Left lobe of liver (tissue), 2 donors: ENCODE measurements at places on chromosomes 6 and 20.

DNA sequence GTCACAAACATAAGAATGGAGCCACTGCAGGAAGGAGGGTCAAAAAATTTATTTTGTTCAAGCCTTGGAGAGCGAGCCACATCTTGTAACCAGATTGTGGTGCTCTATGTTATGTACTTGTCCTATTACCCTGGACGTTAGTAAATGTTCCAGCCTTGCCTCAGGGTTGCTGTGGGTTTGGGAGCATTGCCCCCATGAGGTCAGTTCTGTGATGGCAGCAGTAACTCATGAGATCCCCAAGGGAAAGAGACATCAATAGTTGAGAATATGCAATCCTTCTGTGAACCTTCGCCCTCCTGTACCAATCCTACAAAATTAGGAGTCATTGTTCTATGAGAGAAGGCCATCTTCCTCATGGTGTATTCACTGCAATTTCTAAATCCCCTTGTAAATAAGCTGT lies 16.4 kb upstream of the CFAP206 start:
- DNase-seq = peak; percentile 55

DNA sequence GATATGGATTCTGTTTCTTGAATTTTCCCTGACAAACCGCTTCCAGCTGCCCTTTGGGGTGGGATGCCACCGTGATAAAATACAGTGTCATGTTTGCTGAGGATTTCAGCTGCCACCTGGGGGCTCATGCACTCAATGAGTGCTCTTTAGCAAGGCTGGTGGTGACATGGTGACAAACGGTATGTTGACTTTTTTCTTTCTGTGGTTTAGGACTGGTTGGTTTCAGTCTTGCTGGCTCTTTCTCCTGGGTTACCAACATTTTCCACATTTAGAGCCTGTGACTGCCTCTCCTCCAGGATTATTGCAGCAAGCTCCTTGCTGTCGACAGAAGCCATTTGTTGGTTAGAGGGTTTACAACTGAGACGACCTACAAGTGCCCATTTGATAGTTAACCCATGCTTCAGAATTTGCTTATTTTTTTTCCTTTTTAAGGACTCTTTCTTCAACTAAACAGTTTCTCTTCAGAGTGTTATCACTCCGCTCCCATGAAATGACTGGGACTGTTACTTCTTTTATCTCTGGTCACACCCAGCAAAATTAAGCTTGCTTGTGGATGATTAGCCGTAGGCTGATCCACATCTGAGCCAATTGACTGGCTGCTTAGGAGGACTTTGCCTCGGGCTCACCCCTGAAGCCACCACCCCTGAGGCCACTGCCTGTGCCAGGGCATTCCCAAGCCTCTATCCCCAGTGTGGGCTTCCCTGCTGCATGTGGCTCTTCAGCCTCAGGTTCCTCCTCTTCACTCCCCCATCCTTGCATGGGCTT lies 48.4 kb upstream of the CDYL start:
- DNase-seq = no peak

DNA sequence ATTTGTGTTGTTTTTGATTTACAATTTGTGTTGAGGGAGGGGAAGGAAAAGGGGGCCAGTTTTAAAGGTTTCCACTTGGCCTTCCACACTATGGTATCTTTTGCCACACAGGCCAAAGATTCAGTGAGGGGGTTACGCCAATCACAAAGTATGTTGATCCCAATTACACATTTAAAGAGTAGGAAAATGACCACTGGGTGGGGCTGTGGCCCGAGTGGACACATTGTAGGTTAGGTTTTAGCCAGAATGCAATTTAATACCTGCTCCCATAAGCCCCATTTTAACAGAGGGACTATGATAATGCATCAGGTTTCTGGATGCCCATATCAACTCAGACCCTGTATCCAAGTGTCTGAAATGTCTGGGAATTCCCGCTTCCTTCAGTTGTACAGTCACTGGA lies 15.6 kb downstream of the VGLL2 start:
- no peak for DNase-seq

- peak; percentile 39 for DNase-seq
These were observed 25.1 kb downstream of the SYNDIG1 start for GRCh38 chr20:24494460-24494920.

GRCh38 chr6:47278545-47278944 lies 31.2 kb downstream of the TNFRSF21 start:
- no peak for DNase-seq

GRCh38 chr20:24660651-24661050 lies 191.2 kb downstream of the SYNDIG1 start:
- no peak for DNase-seq

- DNase-seq = no peak
These were observed 206.7 kb downstream of the MANEA start for GRCh38 chr6:95784019-95784418.

DNA sequence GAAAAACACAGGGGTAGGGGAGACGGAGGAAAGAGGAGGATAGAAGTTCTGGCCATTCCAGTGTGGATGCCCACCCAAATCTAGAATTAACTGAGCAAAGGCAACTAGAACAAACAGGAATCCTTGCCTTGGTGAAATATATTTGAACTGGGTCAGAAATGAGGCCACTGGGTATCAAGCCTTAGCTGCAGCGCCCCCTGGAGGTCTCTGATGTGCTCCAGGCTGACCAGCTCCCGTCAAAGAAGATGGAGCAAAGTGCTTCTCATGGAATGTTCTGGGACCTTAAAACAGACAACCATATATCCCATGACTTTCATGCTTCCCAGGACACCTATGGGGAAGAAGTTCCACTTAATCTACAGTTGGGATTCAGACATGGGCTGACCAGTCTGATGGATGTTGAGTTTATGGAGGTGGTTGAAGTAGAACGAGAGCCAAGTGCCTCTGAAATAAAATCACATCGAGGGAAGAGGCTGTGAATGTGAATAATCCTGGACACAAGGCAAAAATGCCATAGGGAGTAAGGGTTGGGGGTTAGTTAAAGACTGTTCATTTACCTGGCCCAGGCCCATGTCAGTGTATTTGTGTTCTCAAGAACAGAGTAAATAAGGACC lies 50.4 kb downstream of the HLA-DPB1 start:
- peak; percentile 51 for DNase-seq

- DNase-seq = no peak
These were observed 579.6 kb upstream of the MAP3K7 start for GRCh38 chr6:91166271-91167046.

- no peak for DNase-seq
These were observed 204.1 kb upstream of the KCNQ5 start for GRCh38 chr6:72417759-72418158.

- DNase-seq = no peak
These were observed 332.9 kb downstream of the CDKAL1 start for GRCh38 chr6:20866935-20867703.

DNA sequence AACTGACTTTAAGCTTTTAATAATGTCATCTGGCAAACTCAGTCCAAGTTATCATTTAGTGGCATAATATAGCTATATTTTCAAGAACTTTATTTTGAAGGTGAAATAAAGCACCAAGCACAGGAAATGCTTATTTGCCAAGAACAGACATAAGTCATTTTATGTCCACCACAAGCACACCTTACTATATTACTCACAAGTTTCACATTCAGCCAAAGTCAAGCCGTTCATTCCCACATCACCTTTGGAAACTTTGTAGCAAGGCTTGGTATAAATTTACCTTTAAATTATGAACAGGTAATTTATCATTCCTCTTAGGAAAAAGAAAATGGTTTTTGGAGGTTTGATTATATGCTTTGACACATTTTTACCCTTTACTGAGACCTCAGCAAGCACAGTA lies 236.8 kb upstream of the FKBP1C start:
- no peak for DNase-seq

DNA sequence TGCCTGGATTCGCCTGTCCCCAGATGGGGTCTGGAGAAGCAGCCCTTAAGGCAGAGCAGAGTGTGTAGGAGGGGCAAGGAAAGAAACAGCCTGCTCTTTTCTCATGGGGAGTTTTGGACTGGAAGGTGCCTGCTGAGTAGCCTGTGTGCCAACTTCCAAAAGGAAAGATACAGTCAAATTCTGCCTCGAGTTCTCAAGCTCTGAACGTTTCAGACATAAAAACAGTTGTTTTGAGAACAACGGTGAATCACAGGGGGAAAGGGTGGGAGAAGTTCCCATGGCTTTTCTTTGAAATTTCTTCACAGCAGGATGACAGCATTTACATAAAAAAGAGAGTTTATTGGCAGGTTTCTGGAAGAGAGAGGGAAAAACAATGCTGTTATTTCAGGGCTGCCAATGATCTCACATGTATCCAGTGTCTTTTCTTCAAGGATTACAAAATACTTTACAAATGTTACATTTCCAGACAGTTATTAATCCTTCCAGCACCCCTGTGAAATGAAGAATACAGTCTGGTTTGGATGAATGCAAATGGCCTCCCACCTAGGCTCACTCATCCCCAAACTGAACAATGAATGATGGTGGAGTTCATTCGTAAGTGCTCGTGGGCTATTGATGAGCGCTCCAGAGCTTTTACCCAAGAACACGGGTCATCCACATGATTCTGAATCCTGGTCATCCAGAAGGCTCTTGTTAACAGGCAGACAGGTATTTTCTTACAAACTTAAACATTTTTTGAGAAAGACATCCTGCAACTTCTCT lies 33.8 kb upstream of the ECI2 start:
- no peak for DNase-seq

DNA sequence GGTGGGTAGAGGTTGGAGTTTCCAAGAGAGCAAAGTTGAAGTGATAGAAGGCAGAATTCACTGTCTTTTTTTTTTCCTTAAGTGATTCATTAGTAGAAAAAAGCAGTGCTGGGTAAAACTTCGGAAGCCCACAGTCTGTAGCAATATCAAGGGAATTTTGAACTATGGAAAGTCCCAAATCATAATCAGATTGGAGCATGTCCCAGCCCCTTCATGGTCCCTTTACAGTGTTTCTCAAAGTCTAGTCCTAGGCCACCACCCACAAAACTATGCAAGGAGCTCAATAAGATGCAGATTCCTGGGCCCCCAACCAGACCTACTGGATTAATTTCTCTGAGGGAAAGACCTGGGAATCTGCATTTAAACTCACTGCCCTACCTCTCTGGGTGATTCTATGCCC lies 22.6 kb downstream of the NEDD9 start:
- DNase-seq = no peak

GRCh38 chr6:39144481-39145173 lies 29.6 kb upstream of the SAYSD1 start:
- no peak for DNase-seq

GRCh38 chr6:44007818-44008621 lies 119.2 kb downstream of the MRPL14 start:
- DNase-seq = no peak

DNA sequence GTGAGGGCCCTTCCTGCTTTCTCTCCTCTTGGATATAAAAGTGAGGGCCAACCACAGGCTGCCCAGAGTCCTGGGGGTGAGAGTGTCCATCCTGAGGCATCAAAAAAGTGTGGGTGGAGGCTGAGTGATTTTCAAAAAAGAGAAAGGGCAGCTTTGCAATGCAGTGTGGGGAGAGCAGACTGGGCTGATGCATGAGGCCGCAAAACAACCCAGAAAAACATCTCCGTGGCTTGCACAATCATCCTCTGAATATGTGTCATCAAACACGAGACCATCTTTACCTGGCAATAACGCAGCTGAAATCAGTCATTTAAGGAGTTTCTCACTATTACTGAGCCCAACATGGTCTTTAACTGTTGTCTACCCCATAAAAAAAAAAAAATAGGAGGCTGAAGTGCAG lies 191.2 kb upstream of the SOX4 start:
- no peak for DNase-seq

- no peak for DNase-seq
These were observed 20.7 kb upstream of the TOX2 start for GRCh38 chr20:43893930-43894329.

DNA sequence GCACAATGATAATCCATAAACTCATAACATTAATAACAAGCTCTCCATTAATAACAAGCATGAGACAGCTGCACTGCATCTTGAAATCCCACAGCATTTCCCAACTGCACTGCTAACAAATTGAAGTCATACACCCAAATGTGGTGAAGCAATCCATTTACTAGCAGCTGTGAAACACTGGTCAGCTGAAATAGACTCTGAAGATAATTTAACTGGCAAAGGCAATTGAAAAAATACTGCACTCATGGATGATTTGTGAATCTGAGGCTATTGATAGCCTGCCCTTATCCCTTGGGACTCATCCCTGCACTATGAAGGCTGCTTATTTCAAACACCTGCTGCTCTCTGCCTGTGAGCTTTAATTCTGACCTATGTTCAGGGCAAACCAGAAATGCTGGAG lies 49.1 kb upstream of the PLCB1 start:
- DNase-seq = no peak

DNA sequence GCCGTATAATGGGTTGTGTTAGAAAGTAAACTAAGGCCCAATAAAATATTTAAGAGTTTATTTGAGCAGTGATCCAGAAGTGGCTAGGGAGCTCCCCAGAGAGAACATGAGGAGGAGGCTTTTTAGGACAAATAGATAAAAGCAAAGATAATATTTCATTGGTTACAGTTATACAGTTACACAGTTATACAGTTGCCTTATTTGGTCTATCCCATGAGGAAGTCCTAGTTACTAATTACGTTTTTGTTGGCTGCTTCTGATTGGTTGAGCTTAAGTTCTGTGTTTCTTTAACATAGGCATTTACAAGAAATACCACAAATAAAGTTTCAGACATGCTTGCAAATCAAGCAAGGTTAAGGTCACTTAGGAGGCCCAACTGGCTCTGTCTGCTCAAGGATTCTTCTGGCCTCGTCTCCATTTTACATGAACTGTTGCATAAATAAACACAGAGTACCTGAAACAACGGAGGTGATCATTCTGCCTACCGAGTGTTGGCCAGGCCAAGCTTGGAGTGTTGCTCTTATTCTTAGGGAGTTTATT lies 7.0 kb downstream of the UBD start:
- DNase-seq = no peak

- DNase-seq = no peak
These were observed 55.9 kb downstream of the COL11A2 start for GRCh38 chr6:33136310-33136900.

DNA sequence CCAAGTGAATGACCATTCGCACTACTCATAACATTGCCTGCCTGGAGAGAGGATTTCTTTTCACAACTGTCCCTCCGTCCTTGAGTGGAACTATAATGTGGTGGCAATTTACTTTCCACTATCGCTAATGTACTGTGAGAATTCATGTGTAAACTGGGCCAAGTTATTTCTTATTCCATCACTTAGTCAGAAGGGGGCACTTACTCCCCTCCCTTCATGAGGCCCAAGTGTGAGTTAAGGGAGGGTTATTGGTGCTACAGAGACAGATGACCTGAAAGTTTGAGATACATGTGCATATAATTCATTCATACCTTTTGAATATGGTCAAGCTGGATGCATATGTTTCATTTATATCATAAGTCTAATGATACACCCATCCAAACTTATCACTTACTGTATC lies 65.2 kb upstream of the LOC128125822 start:
- DNase-seq = no peak

DNA sequence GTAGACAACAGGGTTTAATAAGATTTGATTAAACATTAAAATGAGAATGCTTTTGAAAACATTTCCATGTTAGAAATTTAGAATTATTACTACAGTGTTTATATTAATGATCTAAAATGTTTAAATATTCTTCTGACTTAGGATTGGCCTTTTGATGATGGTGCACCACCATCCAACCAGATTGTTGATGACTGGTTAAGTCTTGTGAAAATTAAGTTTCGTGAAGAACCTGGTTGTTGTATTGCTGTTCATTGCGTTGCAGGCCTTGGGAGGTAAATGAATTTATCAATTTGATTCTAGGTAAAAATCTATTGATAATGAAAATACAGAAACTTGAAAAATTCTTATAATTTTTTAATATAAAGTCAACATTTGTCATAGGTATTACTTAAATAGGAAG lies 6.5 kb downstream of the LOC128125822 start:
- no peak for DNase-seq
